ENCODE measurements at places on chromosomes 16 and 17. TPM values are rescaled to one million over a fixed set of nuclear protein-coding genes. Genes with fewer than 3 reads are reported as not detected.

The TMC6 gene
- 49.0 TPM for total RNA-seq

The OTOP3 gene
- not detected for total RNA-seq

The KRT20 gene
- total RNA-seq: not detected

The CES5A gene
- total RNA-seq: not detected

The LPCAT2 gene
- 23.9 TPM for total RNA-seq

The SNAI3 gene
- total RNA-seq: not detected

The WFDC1 gene
- 0.32 TPM for total RNA-seq

The WNT9B gene
- not detected for total RNA-seq

The POLR3K gene
- 7.3 TPM for total RNA-seq

The CACNG3 gene
- not detected for total RNA-seq

The ACAP1 gene
- total RNA-seq: not detected

The HLF gene
- total RNA-seq: not detected

The KRTAP1-3 gene
- not detected for total RNA-seq

The TMEM238L gene
- total RNA-seq: not detected

The TBC1D3 gene
- not detected for total RNA-seq

All from bladder microvascular endothelial cell (primary cell).